ENCODE measurements at places on chromosomes 16 and 17. TPM values are rescaled to one million over a fixed set of nuclear protein-coding genes. Genes with fewer than 3 reads are reported as not detected.
A peak's percentile ranks its signal among the peaks of the same experiment; 100 is the strongest.

GRCh38 chr17:78144736-78145641 lies 1.2 kb upstream of the C17orf99 start:
- no peak for DNase-seq

DNA sequence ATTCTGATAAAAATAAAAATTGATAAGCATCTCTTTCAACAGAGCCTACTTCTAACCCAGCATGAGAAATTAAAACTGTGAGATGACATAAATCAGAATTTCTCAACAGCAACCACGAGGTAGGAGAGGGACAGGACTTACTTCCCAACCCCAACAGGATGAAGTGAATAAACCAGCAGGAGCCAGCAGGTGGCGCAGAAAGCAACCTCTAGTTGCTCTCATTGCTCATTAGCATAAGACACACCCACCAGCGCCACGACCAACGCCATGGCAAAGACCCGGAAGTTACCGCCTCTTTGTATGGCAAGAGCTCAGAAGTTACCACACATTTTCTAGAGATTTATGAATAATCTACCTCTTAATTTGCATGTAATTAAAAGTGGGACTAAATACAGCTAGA lies 189.4 kb upstream of the CDH8 start:
- peak; percentile 81 for DNase-seq

DNA sequence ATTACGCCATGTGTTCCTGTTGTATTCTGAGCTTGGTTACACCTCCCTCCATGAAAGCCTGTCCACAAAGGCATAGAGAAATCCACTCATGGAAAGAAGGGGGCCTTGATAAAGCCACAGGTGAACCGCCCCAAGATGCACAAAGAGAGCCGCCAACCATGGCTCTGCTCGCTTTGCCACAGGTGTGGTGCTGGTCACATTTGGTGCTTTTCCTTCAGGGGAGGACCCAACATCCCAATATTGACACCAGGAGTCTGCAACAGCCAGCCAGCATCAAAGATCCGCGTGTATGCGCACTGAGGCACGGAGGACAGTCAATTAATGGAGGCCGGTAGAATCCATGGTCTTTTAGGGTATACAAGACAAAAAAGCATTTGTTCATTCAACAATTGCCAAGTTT lies 7.3 kb downstream of the ABCA3 start:
- no peak for DNase-seq

- DNase-seq, result no peak
Observed at GRCh38 chr17:67594115-67594880, 123.4 kb upstream of the NOL11 start.

DNA sequence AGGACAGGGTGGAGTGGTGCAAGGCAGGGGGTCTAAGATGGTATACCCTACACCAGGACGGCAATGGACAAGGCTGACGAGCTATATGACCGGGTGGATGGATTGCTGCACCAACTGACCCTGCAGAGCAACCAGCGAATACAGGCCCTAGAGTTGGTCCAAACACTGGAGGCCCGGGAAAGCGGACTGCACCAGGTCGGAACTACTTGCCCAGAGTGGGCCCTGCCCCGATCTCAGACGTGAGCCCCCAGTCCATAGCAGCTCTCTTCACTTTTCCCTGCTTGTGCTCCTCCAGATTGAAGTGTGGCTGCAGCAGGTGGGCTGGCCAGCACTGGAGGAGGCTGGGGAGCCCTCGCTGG lies 3.1 kb downstream of the PLEKHG4 start:
- no peak for DNase-seq

IFT20 gene
- total RNA-seq, result 38.3 TPM

ACSM5 gene
- total RNA-seq, result 0.54 TPM

TMEM114 gene
- not detected for total RNA-seq
